ENCODE measurements at places on chromosomes 12 and 14. TPM values are rescaled to one million over a fixed set of nuclear protein-coding genes. Genes with fewer than 3 reads are reported as not detected.

Gene SOAT2
- total RNA-seq = 2.5 TPM

Gene LHX5
- total RNA-seq = not detected

Gene BIN2
- 115 TPM for total RNA-seq

Gene DNAI7
- total RNA-seq = 0.16 TPM

Gene CELA1
- not detected for total RNA-seq

Gene SLC4A8
- 1.5 TPM for total RNA-seq
